ENCODE measurements at places on chromosomes 7 and 10. TPM values are rescaled to one million over a fixed set of nuclear protein-coding genes. Genes with fewer than 3 reads are reported as not detected.

HOXA4 gene
- 2.4 TPM for total RNA-seq

CD36 gene
- 3.4 TPM for total RNA-seq

PSPH gene
- 124 TPM for total RNA-seq

CTTNBP2 gene
- total RNA-seq: not detected

- no peak for DNase-seq
- H3K27me3 ChIP-seq: no peaks in the 10 kb centered on the region
- no peak overlapping the region for H3K27ac ChIP-seq
- H3K36me3 ChIP-seq: no peaks in the 10 kb centered on the region
- H3K4me3 ChIP-seq: no peak overlapping the region
Observed at GRCh38 chr7:80950550-80950967, 31.7 kb upstream of the SEMA3C start.

- no peak overlapping the region for H3K27ac ChIP-seq
- no peaks in the 10 kb centered on the region for H3K4me1 ChIP-seq
- no peaks in the 10 kb centered on the region for H3K27me3 ChIP-seq
Observed at GRCh38 chr7:38746438-38746837, 115.3 kb upstream of the AMPH start.

GRCh38 chr7:155058896-155059295 lies 11.2 kb upstream of the HTR5A start:
- H3K27me3 ChIP-seq: no peaks in the 10 kb centered on the region
- H3K36me3 ChIP-seq: no peaks in the 10 kb centered on the region
- no peak overlapping the region for H3K27ac ChIP-seq
- H3K4me3 ChIP-seq: no peak overlapping the region
- no peaks in the 10 kb centered on the region for H3K4me1 ChIP-seq

DNA sequence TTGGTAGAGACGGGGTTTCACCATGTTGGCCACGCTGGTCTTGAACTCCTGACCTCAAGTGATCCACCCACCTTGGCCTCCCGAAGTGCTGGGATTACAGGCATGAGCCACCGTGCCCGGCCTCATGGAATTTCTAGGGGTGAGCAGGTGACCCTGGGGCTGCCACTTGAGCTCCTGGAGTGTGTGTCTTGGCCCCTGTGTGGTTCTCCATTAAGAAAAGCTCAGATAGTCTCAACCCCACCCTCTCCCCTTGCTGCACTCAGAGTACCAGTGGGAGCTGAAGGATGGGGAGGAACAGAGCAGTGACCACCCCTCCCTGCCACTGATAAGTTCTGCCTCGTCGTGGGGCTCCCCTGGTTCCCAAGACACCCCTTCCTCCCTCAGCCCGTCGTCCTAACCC lies 45.3 kb downstream of the RCC1L start:
- H3K4me3 ChIP-seq: no peak overlapping the region
- H3K4me1 ChIP-seq: no peaks in the 10 kb centered on the region
- H3K27me3 ChIP-seq: no peaks in the 10 kb centered on the region
- no peak overlapping the region for H3K27ac ChIP-seq
- H3K36me3 ChIP-seq: peaks cover 3% of the 10 kb centered on the region

- no peaks in the 10 kb centered on the region for H3K27me3 ChIP-seq
- H3K36me3 ChIP-seq: no peaks in the 10 kb centered on the region
- H3K4me1 ChIP-seq: peaks cover 25% of the 10 kb centered on the region
- no peak for DNase-seq
- no peak overlapping the region for H3K27ac ChIP-seq
Observed at GRCh38 chr7:35753761-35754603, 46.9 kb upstream of the SEPTIN7 start.

DNA sequence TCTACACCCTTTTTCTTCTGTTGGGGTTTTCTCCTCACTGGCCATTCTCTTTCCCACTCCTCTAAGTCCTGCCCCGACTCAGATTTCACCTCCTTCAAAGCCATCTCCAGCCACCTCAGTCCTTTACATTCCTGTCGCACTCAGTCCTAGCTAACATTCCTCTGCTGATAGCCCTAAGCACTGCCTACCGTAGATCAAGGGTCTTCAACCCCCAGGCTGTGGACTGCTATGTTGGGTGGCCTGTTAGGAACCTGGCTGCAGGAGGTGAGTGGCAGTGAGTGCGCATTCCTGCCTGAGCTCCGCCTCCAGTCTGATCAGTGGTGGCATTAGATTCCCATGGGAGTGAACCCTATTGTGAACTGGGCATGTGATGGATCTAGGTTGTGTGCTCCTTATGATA lies 11.2 kb downstream of the PFKFB3 start:
- peaks cover 2% of the 10 kb centered on the region for H3K4me1 ChIP-seq
- peaks cover 45% of the 10 kb centered on the region for H3K36me3 ChIP-seq
- H3K27ac ChIP-seq: no peak overlapping the region
- H3K4me3 ChIP-seq: no peak overlapping the region
- H3K27me3 ChIP-seq: no peaks in the 10 kb centered on the region

DNA sequence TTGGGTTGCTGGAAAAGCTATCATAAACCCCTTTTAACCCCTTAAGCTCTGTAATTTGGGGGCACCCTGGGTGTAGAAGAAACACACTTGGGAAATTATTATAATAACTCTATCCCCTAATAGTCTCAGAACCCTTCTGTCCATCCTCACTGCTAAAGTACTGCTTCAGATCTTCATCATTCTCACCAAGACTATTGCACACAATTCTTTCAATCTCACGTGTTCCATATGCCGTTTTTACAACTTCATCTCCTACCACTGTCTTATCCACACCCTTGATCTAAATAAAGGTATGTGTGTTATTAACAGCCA lies 15.8 kb downstream of the ANKRD22 start:
- H3K36me3 ChIP-seq: no peaks in the 10 kb centered on the region
- DNase-seq: no peak
- no peaks in the 10 kb centered on the region for H3K27me3 ChIP-seq

GRCh38 chr7:128795129-128795528 lies 3.4 kb downstream of the CCDC136 start:
- no peaks in the 10 kb centered on the region for H3K36me3 ChIP-seq
- H3K27me3 ChIP-seq: peaks cover 30% of the 10 kb centered on the region
- no peak overlapping the region for H3K27ac ChIP-seq
- H3K4me3 ChIP-seq: no peak overlapping the region
- H3K4me1 ChIP-seq: peaks cover 6% of the 10 kb centered on the region

DNA sequence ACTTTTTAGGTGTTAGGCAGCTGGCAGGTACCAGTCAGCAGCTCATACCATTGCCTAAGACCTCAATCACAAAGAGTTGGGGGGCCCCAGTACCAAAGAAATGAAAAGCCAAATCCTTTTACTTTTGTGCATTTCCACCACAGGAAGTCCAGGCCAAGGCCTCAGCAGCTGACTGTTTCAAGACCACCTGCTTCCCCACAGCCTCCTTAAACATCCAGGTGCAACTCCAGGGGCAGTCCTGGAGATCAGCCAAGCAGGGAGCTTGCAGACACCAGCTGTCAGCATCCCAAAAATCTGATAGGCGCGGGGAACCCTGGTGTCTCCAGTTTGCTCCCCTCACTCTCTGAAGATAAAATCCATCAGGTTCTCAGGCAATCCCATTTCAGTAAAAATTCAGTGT lies 91.5 kb upstream of the EFCAB10 start:
- DNase-seq: no peak
- H3K27me3 ChIP-seq: no peaks in the 10 kb centered on the region
- H3K4me1 ChIP-seq: no peaks in the 10 kb centered on the region
- no peak overlapping the region for H3K4me3 ChIP-seq
- H3K36me3 ChIP-seq: no peaks in the 10 kb centered on the region

- H3K27me3 ChIP-seq: no peaks in the 10 kb centered on the region
- no peak for DNase-seq
- H3K36me3 ChIP-seq: no peaks in the 10 kb centered on the region
- no peak overlapping the region for H3K4me3 ChIP-seq
Observed at GRCh38 chr7:28533267-28533666, 120.9 kb downstream of the CREB5 start.

Data from HepG2 (cell line).